ENCODE measurements at places on chromosomes 6 and 20.

GRCh38 chr20:11918391-11918845 is 725 bp downstream of the BTBD3 start:
- DNase-seq = no peak

DNA sequence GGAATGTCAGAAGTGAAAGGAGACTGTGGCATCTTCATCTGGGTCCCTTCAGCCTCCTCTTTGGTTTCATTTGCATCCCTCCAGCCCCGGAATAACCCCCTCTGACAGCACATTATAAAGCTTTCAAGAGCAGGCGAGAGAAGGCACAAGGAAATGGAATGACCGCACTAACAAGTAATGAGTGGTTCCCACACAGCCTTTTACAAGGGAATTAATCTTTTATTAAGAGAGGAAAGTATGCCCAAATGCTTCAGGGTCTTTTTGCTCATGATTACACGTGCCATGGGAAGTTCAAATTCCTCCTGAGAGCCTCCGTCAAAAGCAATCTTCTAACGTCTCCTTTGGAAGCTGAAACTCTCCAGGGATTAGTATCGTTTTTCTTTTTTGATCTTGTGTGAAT is 347.0 kb downstream of the BTBD3 start:
- no peak for DNase-seq

- no peak for DNase-seq
These were observed 156.9 kb upstream of the ZFP64 start for GRCh38 chr20:52348434-52348833.

DNA sequence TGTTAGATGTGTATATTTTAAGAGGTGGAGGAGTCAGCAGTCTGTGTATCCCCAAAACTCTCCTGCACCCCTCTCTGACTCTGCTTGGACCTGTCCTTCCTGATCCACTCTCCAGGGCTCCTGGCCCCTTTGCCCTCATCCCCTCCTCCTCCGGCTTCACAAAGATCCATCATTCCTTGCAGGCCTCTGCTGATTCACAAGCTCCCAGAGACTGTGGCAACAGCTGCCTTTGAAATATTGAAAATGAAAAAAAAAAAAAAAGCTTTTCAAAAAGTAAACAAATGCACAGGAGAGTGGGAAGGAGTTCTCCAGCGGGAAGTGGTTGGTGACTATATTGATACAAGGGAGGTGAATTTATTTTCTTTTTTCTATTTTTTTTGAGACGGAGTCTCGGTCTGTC is 330.2 kb upstream of the SULF2 start:
- DNase-seq = no peak

DNA sequence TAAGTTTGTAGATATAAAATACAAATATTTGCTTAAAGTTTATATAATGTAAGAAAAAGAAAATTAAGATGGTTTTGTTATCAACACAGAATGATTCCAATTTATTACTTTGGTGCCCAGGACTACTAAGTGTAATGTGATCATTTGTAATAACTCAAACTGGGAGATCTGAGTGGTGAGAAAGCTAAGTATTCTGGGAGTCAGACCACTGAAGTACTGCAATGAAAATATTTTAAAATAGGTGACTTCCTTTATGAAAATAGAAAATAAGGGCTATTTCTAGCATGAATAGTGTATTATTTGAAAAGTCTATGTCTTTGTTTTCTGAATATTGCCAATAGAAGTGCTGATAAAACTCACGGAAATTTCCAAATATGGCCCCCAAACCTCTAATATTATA is 305.6 kb upstream of the MAN1A1 start:
- no peak for DNase-seq

DNA sequence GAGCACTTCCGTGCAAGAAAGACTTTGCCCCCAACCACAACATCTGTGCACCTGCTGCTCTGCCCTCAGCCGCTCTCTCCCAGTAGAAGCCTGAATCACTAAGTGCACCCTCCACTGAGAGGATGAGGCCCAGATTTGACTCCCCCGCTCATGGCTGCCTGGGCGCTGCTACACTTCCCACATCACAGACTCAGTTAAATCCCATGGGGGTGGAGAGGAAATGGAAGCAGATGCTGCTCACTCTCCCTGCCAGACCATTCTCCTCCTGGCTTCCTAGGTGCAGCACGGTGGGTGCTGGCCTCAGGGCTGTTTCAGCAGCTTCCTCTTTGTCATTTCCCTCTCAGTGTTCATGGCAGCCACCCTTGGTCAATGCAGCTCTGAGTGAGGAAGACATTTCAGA is 4.8 kb downstream of the CST5 start:
- DNase-seq = no peak

GRCh38 chr20:13995841-13996240 is 525 bp downstream of the MACROD2 start:
- DNase-seq = no peak

DNA sequence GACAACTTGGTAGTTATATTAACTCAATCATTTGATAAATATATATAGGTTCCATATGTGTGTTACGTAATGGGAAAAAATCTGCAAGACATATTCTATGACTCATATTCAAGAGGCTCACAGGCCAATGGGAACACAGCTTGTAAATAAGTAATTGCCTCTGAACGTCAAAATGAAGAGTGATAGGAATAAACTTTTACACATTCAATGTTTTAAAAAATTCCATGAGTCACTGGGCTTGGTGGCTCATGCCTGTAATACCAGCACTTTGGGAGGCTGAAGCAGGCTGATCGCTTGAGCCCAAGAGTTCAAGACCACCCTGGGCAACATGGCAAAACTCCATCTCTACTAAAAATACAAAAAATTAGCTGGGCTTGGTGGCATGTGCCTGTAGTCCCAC is 209.4 kb upstream of the MCHR2 start:
- DNase-seq = no peak

GRCh38 chr20:47487175-47487917 is 14.3 kb upstream of the NCOA3 start:
- peak; percentile 75 for DNase-seq
